ENCODE measurements at places on chromosomes 5 and 9.
A peak's percentile ranks its signal among the peaks of the same experiment; 100 is the strongest.

DNA sequence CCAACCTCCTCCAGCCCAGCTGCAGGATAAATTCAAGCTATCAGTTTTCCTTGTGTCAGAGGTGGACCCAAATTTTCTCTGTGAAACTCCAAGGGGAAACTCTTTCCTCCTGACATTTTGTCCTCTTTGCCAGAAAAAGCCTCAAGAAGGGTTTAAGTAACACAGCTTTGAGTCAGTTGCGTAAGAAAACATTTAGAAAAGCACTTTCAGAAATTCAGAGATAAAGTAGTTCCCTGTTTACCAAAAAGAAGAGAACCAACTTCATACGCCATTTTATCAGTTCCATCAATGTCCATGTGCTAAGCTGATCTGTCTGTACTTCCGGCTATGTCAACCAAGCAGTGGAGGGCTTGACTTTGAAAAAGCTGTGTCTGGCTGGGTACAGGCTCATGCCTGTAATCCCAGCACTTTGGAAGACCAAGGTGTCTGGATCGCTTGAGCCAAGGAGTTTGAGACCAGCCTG lies 19.9 kb upstream of the SUSD1 start:
- DNase-seq = no peak

DNA sequence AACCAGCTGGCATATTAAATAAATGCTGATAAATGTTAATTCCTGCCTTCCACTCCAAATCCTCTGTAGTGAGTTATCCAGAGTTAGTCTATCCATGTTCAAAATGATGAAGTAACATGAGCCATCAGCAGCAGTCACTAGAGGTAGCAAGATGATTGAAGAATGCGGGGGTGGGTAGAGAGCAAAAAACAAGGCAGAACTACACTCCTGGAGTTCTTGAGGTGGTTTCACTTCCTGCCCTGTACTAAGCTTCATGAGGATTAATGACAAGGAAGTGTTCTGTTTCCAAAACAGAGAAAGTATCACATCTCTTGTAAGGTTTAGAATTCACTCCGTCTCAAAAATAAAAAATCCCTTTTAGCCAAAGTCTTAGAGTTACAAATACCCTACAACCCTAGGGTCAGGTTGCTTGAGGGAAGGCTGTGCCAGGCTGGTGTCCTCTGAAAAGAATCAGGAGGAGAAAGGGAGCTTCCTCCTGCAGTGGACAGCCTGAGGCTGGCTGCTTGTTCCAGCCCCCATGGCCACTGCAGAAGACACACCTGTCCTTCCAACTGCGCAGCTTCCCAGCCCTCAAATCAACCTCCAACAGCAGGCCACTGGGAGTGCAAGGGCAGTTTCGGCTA lies 180.2 kb downstream of the DENND1A start:
- no peak for DNase-seq

DNA sequence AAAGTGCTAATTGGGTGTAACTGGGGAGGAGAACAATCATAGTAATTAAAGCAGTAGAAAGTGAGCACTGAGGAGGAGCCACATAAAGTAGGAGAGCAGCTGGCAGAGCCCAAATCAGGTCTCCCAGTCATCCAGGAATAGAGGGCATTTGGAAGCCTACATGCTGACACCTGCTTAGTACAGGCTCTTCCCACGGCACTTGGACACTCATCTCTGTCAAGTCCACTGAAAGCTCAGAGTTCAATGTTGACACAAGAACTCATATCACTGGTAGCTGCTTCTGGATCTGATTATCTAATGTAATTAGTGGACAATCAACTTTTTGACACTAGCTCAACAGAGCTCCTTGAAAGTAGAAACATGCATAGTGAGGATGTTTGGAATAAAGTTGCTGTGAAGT lies 45.9 kb upstream of the PCSK1 start:
- peak; percentile 30 for DNase-seq

DNA sequence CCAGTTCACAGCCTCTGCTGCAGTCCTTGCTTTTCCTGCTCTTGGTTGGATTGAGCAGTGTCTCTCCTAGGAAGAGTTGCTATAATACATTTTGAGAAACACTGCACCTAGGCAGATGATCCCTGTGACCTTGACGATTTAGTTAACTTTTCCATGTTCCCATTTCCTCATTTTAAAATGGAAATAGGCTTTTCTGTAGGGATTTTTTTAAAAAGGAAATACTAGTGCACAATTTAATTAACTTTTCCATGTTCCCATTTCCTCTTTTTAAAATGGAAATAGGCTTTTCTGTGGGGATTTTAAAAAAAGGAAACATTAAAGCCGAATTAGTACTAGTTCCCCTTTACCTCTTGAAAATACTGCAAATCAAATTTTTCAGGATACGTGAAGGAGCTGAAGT lies 4.7 kb downstream of the ATP6V0E1 start:
- no peak for DNase-seq

GRCh38 chr5:168482361-168482760 lies 3.9 kb upstream of the RARS1 start:
- DNase-seq = no peak

GRCh38 chr9:94150890-94151650 lies 66.8 kb downstream of the PTPDC1 start:
- DNase-seq = no peak

DNA sequence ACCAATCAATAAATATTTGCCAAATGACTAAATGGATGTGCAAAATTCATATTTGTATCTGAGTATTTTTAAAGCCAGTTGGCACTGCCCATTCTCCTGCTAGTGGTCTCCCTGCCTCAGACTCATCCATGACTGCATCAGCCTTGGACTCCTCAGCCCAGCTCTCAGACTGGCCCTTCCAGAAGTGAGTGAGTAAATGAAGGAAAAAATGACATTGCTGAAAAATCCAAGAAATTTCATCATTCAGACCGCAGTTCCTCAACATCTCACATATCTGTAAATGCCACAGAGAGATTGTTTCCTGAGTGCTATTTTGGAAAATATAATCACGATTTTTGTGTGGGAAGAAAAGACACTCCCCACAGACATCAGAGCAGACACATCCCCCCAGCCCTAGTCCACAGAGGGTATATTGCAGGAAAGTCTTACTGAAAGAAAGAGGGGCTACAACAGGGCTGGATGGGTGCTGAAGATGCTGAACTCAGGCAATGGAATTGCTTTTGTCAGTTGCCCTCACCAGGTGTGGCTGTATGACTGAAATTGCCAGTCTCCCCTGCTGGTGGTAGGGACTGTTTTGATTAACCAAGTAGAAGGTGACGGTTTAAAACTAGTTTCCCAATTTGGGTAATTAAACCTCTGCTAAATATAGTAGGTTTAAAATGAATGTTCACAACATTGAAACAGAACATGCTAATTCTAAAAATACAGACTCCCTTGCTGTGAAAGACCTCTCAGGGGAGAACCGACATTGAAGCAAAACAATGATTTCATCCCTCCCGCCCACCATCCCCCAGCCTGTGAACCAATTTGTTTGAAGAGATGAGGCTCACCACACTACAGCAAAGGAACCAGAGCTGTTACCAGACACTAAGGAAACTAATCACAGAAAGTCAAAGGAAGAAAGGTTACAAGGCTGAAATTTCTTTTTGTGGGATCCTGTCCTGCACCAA lies 158.8 kb downstream of the DEPDC1B start:
- no peak for DNase-seq

- no peak for DNase-seq
These were observed 109.8 kb upstream of the SNX2 start for GRCh38 chr5:122665051-122665450.

- no peak for DNase-seq
These were observed 5.9 kb upstream of the LCN1 start for GRCh38 chr9:135515083-135515951.

- DNase-seq = no peak
These were observed 7.4 kb downstream of the CPLX2 start for GRCh38 chr5:175878544-175879438.

DNA sequence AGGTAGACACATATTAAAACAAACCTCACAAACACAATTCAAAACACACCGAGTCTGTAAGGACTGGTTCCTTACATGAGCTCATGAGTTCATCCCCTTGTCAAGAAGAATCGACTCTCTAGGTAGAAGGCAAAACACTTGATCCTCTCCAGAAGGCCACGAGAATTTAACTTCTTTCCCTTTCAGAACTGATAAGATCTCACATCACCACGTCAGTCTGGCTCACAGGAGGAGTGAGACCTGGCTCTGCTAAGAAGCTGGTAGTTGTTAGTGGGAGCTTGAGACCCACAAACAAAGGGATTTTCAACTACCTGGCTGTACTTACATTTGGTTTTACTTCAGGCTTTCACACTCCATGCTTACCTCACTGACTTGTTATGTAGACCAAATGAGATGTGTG lies 459.2 kb downstream of the ARHGEF28 start:
- no peak for DNase-seq

GRCh38 chr5:65247594-65247993 lies 234.1 kb downstream of the ADAMTS6 start:
- DNase-seq = no peak

- DNase-seq = no peak
These were observed 12.9 kb downstream of the ACSL6 start for GRCh38 chr5:131998431-131999040.

DNA sequence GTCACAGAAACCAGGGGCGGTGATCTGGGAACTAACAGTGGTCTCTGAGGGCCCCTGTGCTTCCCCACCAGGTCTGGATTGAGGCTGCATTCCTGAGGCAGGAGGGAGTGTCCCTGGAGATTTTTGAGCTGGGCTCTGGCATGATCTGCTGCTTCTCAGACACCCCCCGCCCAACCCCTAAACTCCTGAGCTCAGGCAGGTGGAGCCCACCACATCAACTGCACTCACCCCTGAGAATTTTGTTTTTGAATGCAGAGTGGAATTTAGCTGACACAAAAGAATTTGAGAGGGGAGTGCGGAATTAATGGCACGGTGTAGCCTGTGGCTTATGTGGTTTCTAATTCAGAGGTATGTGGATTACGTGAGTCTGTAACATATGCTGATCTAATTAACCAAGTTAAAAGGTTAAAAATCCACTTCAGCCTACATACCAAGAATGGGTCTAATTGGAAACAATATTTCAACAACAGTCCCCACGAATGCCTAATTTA lies 23.9 kb upstream of the CTSL start:
- no peak for DNase-seq

GRCh38 chr5:108581026-108581425 lies 166.7 kb upstream of the FER start:
- no peak for DNase-seq

- no peak for DNase-seq
These were observed 193.1 kb downstream of the DCP2 start for GRCh38 chr5:113169720-113170119.

DNA sequence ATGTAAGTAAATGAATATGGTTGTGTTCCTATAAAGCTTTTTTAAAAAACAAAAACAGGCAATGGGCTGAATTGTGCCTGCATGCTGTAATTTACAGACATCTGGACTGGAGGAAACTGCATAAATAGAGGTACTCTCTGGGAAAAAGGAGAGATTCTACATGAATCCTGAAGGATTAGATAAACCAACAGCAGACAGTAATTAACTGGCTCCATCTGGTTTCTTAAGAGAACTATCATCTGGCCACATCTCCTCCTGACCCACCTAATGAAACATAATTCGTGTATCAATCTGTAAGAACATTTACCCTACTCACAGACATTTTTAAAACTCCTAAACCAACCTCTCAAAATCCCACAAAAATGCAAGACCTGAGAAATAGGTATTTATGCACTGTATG lies 528.1 kb upstream of the ST8SIA4 start:
- no peak for DNase-seq

GRCh38 chr5:138926688-138927448 lies 51.7 kb upstream of the LRRTM2 start:
- DNase-seq = no peak

DNA sequence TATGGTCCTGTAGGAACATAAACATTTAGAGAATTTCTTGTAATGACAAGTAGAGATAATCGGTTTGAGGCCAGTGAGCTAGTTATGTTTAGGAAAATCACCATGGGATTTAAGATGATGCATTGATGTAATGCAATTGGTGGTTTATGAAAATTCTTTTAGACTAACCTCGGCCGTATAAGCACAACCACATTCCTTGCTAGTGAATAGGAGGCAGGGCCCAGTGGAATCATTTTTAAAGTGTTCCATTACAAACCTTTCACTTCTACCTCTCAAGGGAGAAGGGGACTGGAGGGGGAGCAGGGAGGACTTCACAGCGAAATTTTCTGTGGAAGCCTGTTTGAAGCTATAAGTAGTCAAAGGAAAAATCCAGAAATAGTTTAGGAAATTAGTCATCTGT lies 71.8 kb upstream of the NFIL3 start:
- no peak for DNase-seq

- DNase-seq = no peak
These were observed 145.6 kb downstream of the PPP2R2B start for GRCh38 chr5:146732962-146733361.

DNA sequence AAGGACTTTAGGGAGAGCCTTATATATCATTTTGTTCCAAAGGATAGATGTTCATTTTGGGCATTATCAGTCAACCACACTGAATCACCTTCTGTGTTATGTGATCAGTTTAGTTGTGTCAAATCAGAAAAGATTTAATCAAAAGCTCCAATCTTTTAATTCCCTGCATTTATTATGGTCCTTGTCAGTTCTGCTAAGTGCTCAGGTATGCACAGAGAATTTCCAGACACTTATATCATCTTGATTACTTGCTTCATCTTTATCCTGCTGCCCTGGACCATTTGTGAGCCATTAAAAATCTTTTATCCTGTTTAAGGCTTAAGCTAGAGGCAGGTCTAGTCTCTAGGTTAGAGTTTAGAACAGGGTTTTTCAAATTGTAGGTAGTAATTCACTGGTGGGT lies 179.1 kb downstream of the CWC27 start:
- no peak for DNase-seq

DNA sequence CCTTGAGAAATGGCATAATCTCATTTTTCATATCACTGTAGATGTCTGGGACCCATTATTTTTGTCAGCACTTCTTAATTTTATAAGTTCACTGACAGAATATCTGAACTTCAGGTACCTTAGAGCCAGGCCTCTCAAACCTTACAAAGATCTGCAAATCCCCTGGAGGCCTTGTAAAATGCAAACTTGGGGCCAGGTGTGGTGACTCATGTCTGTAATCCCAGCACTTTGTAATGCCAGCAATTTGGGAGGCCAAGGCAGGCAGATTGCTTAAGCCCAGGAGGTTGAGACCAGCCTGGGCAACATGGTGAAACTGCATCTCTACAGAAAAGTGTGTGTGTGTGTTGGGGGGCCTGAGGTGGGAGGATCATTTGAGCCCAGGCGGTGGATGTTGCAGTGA lies 30.8 kb downstream of the RASGRF2 start:
- no peak for DNase-seq

GRCh38 chr9:114166614-114167572 lies 11.6 kb downstream of the COL27A1 start:
- DNase-seq = no peak

DNA sequence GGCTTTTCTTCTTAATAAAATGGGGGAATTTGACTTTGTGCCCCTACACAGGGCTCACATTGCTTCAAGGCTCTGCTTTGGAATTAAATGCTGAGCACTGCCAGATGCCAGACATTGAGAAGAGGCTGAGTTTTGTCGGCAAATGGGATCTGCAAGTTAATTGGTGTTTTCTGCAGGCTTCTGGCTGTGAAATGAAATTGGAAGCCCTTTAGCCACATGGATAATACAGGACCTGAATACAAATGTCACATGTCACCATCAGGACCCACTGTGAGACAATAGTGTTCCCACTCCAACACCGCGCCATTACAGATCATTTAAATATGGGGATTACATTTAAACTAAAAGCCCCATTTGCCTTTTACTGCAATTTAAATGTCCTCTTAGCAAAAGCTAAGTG lies 164.4 kb downstream of the ZSWIM6 start:
- DNase-seq = no peak

GRCh38 chr5:124519396-124519795 lies 227.0 kb downstream of the ZNF608 start:
- no peak for DNase-seq
